ENCODE measurements at places on chromosomes 16 and 17.

GRCh38 chr16:17512636-17513220, 42.0 kb upstream of the XYLT1 start:
- peak; percentile 21 for DNase-seq

GRCh38 chr16:17555176-17555575, 84.4 kb upstream of the XYLT1 start:
- peak; percentile 94 for DNase-seq

DNA sequence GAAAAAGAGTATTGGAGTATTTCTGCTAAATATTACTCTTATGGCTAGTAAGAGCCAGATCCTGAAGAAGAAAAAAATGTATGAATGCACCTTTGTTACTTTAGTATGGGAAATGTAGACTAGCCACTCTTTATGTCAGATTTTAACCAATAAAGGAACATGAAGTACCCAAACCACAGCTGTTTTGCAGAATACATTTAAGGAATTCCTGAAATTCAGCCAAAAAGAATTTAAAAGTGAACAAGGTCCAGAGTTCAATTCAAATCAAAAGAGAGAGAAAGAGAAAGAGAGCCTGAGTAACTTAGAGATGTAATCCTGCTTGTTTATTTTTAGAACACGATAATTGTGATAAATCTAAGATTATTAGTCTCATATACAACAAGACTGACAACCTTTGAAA, 1.2 kb downstream of the KCNJ16 start:
- no peak for DNase-seq

DNA sequence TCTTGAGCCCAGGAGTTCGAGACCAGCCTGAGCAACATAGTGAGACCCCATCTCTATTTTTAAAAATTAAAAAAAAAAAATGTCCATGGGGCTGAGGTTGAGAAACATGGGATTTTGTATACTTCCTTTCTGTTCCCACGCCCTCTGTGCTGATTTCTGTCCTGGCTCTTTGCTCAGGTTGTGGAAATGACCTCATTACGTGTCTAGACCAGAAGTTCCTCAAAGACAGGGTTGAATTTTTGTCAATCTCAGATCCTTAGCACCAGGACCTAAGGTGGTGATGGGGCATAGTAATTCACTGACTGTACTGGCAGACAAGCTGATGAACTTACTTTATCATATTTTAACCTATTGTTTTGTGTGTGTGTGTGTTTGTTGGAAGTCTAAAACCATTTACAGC, 11.2 kb upstream of the HNF1B start:
- peak; percentile 26 for DNase-seq

DNA sequence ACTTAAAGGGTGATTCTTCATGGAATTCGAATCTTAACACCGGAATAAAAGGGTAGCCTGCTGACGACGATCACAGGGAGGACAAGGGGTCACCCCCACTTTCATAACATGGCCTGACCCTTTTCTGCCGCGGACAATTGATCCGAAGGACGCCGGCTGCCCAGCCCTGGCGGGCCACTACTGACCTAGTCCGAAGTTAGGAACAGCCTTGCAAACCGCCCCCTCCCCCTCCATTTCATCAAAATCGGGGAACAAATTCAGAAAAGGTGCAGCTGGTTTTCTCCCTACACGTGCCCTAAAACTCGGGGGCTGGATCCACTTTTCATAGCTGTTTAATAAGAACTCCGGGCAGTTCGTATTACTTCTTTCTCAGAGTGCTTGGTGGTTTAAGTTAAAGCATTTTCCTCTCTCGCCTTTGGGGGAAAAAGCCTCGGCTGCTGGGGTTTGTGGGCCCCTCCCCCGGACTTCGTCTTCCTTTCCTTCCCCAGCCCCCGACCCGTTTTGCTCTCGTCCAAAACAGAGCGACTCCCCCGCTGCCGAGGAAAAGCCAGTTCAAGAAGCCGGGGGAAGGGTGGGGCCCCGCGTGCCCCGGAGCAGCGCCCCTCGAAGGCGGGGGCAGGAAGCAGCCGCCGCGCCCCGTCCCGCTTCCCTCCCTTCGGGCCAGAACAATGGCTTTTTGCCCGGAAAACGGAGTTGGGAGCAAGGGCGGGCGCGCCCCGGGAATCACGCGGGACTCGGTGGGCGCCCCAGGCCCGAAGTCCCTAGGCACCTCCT, 641 bp upstream of the CBX2 start:
- DNase-seq: peak; percentile 66

DNA sequence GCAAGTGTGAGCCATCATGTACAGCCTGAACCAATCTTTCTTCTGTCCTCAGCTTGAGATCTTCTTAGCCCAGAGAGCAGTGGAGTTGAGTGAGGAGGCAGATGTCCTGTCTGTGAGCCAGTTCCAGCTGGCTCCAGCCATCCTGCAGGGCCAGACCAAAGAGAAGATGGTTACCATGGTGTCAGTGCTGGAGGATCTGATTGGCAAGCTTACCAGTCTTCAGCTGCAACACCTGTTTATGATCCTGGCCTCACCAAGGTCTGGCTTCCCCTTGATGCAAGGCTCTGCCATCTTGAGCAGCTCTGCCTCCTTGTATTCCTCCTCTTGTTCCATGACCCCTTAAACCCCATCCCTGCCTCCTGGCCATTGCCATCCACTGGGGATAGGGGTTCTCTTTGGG, 9.6 kb downstream of the CDK5RAP3 start:
- DNase-seq: no peak

DNA sequence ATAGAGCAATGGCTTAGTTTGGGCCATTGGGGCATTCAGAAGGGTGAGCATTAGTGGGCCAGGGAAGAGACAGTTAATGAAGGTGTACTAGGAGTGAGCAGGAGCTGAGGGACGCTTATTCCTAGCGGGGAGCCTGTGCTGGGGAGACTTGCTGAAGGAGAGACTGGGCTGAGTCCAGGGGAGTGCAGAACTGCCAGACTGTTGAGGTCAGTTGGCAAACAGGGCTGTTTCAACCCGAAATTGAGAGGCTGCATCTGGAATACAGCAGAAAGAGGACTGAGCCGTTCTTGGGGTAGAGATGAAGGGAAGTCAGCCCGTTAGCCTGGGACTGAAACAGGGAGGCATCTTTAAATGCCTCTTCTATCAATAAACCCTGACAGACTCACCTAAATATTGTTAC, 33.2 kb downstream of the MAP2K6 start:
- DNase-seq: no peak

DNA sequence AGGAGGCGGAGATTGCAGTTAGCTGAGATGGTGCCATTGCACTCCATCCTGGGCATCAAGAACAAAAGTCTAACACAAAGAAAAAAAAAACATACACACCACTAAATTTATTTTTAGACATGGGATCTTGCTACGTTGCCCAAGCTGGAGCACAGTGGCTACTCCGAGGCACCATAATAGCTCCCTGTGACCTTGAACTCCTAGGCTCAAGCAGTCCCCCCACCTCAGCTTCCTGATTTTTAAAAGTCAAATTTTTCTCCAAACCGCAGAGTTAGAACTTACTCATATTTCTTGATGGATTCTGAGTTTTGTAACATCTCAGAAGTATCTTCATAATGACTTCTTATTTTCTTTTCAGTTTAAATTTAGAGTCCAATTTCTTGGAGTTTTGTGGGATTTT, 3.4 kb downstream of the CMTM4 start:
- DNase-seq: no peak

GRCh38 chr17:57496382-57496781, 240.1 kb downstream of the MSI2 start:
- DNase-seq: no peak

- DNase-seq: peak; percentile 91
Observed at GRCh38 chr16:86590501-86591144, 12.3 kb downstream of the FOXL1 start.

GRCh38 chr17:71482625-71483024, 638.2 kb upstream of the SOX9 start:
- DNase-seq: no peak

DNA sequence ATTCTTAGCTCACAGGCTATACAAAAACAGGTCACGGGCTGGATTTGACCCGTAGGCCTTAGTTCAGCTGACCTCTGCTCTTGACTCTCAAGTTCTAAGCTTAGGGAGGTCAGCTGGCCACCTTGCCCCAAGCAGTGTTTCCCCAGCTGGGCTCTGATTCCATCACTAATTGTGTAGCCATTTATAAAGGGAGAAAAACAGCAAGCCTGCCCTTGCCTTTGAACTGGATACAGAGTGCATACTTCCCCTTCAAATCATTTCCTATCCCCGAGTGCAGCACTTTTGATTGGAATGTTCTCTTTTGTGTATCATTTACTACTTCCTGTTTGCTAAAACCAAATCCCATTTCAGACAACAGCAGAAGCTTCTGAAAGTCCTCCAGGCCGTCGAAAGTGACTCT, 153.6 kb downstream of the KATNIP start:
- DNase-seq: peak; percentile 45

GRCh38 chr17:36935671-36936454, 1.4 kb upstream of the LHX1 start:
- DNase-seq: no peak

GRCh38 chr17:21452377-21453143, 76.4 kb downstream of the KCNJ12 start:
- DNase-seq: peak; percentile 67

- no peak for DNase-seq
Observed at GRCh38 chr16:76614269-76614668, 337.1 kb downstream of the CNTNAP4 start.

DNA sequence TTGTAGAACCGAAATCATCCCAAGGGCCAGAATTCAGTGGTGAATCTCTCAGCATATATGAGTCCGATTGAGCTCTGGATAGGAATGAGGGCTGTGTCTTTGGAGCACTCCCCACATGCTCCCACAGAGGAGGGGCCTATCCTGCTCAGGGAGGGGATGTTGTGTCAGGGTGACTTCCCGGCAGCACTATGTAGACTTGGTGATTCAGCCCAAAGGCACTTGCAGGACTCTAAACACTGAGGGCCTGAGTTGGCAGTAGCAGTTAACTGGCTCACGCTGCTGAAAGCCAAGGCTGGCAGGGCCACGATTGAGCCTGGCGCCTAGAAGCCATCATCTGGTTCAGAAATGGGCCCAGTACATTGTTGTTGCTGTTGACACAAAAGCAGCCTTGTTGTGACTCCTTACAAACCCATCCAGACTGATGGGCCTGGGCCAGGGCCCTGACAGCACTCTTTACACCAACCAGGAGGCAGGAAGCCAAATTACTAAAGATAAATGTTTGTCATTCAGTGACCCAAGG, 31.9 kb downstream of the NMT1 start:
- peak; percentile 100 for DNase-seq

GRCh38 chr16:719815-720446, 1.0 kb upstream of the ANTKMT start:
- DNase-seq: peak; percentile 54

DNA sequence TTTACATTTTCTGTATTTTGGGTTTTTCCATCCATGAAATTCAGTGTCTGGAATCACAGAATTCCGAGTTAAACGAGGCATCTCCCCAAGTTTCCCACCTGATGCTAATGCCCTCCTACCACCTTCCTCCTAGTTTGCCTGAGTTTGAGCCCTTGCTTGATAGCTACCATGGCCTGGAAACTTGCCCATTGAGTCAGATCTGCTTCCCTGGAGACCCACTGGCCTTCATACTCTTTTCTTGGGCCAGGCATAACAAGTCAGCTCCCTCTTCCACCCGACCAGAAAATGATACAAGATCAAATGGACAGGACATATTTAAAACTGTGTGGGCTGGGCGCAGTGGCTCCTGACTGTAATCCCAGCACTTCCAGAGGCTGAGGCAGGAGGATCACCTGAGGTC, 10.2 kb downstream of the SETD1A start:
- DNase-seq: no peak

GRCh38 chr16:30519120-30520049, 7.0 kb downstream of the ZNF768 start:
- no peak for DNase-seq

DNA sequence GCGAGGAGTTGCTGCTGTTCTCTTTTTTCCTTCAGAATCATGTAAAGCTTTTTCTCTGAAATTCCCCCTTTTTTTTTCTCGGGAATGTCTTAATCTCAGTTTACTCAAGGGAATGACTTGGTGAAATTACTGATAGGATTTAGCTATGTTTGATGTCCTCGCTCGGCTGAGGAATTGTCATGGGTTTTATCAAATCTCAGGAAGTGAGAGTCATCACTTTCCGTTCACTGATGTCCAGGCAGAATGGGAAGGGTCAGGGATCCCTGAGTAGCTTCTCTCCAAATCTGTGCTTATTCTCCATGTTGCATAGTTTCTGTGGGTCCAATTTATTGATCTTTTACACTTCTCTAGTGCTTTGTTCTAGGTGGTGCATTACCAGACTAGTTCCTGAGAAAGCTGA, 6.3 kb downstream of the IGSF6 start:
- no peak for DNase-seq

DNA sequence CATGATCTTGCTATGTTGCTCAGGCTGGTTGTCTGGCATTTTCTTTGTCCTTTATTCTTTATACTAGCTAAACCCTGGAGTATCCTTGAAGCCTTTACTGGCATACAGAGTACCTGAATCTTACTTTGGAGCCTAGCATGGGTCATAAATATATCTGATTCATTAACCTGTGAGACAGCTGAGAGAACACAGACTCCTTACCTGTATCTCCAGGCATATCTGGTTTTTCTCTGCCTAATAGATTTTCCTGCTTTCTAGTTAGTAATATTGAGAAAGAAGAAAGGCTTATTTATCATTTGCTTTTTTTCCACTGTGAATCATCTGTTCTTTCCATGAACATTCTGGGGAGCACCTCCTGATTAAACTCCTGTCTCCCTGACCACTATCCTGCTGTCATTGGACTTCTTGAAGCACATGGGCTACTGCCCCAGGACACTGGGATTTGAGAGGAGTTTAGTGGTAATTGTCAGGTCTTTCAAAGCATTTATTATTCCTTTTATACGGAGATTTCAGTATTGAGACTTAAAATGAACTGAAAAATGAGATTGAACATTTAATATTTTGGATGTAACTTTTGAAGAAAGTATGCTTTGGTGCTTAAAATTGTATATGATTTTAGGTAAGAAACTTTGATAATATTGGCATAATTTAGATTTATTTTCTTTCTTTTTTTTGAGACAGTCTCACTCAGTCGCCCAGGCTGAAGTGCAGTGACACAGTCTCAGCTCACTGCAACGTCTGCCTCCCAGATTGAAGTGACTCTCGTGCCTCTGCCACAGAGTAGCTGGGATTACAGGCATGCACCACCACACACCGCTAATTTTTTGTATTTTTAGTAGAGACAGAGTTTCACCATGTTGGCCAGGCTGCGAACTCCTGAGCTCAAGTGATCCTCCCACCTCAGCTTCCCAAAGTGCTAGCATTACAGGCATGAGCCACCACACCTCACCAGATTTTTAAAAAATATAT, 8.6 kb downstream of the PDP2 start:
- DNase-seq: no peak

- peak; percentile 81 for DNase-seq
Observed at GRCh38 chr17:72590382-72590781, 469.6 kb downstream of the SOX9 start.

DNA sequence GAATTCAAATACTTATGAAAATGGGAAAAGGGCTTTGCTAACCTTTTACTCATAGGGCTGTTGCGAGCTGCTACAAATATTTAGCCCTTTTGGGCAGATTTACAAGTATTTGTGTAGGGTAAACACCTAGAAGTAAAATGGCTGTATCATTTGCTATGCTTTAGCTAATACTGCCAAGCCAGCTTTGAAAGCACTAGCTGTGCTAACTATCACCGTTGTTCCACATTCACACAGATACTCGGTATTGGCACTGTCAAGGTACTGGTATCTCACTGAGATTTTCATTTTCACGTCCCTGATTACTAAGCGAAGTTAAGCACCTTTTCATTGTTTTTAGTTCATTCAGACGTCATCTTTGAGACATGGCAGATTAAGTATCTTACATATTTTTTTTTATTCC, 84.8 kb downstream of the GLG1 start:
- DNase-seq: no peak

All from ELR (cell line).